H1 (cell line): ENCODE measurements at places on chromosomes 4 and X. TPM values are rescaled to one million over a fixed set of nuclear protein-coding genes. Genes with fewer than 3 reads are reported as not detected.

Gene MAOB
- polyA plus RNA-seq: 0.96 and 1.1 TPM in 2 replicates

Gene PAGE2
- not detected in 2 replicates for polyA plus RNA-seq

Gene SMIM10
- polyA plus RNA-seq: 2.8 and 4.6 TPM in 2 replicates

Gene PCDH7
- polyA plus RNA-seq: 3.1 and 4.1 TPM in 2 replicates

Gene SMIM14
- 22.6 and 31.0 TPM in 2 replicates for polyA plus RNA-seq

Gene TCEAL5
- 0.13 and 0.17 TPM in 2 replicates for polyA plus RNA-seq

Gene HTN3
- not detected in 2 replicates for polyA plus RNA-seq

Gene TMEM255A
- 1.1 and 2.3 TPM in 2 replicates for polyA plus RNA-seq

Gene ZNF280C
- 5.6 and 8.4 TPM in 2 replicates for polyA plus RNA-seq

Gene SULT1B1
- not detected in 2 replicates for polyA plus RNA-seq

Gene GRPR
- 65.9 and 78.4 TPM in 2 replicates for polyA plus RNA-seq

Gene SLC9B1
- polyA plus RNA-seq: 0.08 and 0.25 TPM in 2 replicates

Gene FGF13
- polyA plus RNA-seq: 6.6 and 10.1 TPM in 2 replicates

Gene ODAPH
- polyA plus RNA-seq: not detected in 2 replicates

Gene FOXP3
- 0.54 and 0.67 TPM in 2 replicates for polyA plus RNA-seq

Gene OCIAD2
- polyA plus RNA-seq: 68.9 and 105 TPM in 2 replicates

Gene KDM5C
- 42.4 and 57.0 TPM in 2 replicates for polyA plus RNA-seq
